ENCODE measurements at places on chromosomes 4 and X.

- peak; percentile 87 for DNase-seq
Measured at GRCh38 chrX:132218100-132218812, 991 bp downstream of the RAP2C start.

DNA sequence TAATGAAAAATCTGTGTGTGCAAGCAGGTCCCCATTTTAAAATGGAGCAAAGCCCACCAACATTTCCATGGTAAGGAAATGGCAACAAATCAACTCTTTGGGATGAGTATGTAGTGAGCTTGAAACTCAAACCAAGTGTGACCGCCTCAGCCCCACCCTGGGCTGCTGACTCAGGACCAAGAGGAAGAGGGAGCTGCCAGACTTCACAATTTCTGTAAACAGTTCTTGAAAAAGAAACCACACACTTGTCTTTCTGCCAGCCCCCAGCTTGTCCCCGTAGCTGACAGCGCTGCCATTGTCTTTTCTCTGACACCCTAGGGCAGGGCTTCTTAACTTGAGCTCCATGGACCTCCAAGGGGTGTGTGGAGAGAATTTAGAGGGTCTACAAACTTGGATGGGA, 10.3 kb downstream of the RTL5 start:
- peak; percentile 19 for DNase-seq

GRCh38 chr4:139219450-139220055, 42.5 kb upstream of the ELF2 start:
- DNase-seq: no peak

- no peak for DNase-seq
Measured at GRCh38 chrX:118066867-118067515, 49.6 kb downstream of the KLHL13 start.

DNA sequence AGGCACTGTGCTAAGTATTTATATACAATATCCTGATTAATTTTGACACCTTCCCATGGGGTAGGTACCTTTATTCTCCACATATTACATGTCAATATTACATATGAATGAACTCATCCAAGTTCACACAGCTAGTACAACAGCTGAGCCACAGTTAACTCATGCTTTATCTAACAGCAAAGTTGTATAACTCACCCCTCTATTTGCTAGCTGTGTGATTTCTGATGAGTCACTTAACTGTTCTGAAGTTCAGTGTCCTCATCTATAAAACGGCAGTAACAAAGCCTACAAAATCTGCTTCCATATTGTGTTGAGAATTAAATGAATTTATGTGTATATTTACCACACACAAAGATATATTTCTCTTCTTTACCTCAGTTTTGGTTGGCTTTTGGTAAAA, 48.2 kb upstream of the KDR start:
- no peak for DNase-seq

- peak; percentile 68 for DNase-seq
Measured at GRCh38 chr4:75555294-75556164, at the start of gene ODAPH. Gene ODAPH (plus strand): TSS chr4:75556066. CDS start chr4:75556083, 17 bp downstream.

- DNase-seq: no peak
Measured at GRCh38 chrX:77427611-77428010, 19.6 kb upstream of the FGF16 start.

DNA sequence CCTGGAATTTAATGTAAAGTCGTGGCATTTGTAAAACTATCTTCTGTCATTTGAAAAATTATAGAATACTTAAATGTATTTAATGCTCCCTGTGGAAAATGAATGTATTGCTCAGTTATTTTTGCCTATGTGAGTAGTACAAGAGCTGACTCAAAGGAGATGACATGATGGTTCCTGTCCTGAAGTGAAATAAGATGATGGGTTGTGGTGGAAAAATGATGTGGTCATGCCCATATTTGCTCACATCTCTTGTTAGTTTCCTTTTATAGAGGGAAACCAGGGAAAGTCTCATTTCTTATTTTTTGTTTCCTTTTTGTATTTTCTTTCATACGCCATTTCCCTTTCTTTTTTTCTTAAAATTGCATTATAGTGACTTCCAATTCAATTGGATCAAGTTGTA, 23.7 kb downstream of the PLS3 start:
- DNase-seq: no peak

DNA sequence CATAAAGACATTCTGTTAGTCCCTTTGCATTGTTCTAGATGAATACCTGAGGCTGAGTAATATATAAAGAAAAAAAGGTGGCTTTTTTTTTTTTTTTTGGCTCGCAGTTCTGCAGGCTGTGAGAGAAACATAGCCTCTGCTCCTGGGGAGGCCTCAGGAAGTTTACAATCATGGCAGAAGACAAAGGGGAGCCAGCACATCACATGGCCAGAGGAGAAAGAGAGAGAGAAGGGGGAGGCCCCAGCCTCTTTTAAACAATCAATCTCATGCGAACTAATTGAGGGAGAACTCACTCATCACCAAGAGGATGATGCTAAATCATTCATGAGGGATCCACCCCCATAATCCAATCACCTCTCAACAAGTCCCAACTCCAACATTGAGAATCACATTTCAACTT, 364.0 kb upstream of the EPHA5 start:
- no peak for DNase-seq

DNA sequence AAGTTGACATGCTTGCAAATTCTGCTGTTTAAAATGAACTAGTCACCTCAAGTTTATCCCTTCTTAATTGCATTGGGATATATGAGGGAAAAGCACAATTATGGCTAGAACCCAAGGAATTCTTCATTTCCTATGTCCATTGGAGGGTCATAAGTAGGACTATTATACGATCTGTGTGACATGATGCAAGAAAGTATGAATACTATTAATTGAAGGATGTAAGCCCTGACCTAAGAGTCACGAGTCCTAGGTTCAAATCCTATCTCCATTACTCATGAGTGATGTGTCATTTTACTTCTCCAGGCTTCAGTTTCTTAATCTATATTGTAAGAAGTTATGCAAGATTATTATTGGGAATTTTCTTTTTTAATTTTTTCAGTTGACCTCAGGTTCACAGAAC, 542.9 kb upstream of the GRIA3 start:
- DNase-seq: no peak

DNA sequence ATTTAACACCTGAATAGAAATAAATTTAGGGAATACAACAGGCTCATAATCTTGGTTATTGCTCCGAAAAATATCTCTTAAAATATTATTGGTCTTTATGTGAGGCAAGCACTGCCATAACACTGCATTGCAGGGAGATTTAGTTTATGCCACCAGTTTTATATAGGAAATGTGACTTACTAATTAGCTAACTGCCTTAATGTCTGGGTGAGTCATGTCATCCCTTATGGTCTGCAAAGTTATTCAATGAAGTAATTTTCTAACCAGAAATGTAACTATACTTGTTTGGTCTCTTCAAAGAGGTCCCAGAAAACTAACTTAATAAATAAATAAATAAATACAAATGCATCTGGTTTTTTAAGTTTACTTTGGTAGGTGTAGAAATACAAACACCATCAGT, 597.2 kb downstream of the GALNTL6 start:
- DNase-seq: no peak

DNA sequence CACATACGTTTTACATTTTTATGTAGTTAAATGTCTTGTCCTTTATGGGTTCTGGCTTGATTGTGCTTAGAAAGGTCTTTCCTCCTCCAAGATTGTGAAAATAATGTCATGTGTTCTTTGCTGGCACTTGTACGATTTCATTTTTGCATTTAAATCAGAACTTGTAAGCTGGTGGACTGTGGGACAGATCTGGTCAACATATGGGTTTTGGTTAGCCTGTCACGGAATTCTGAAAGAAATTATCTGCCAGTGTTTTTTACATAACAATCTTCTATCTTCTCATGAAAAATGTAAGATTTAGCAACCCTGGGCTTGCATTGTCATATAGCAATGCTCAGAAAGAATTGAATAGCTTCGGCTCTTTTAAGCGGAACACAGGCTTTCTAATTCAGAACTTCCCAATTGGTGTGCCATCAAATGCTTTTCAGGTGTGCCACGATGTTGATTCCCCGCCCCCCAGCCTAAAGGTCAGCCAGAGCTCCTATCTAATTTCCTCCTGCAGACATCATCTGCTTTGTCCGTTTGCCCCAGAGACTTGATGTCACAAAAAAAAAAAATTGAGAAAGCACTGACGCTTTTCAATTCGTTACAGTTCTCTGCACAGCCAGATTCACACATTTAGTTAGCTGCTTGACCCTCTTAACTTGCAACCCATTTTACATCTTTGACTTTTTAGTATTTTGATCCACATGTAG, 16.2 kb downstream of the AFF1 start:
- DNase-seq: no peak

GRCh38 chrX:151982222-151982621, 7.7 kb upstream of the GABRE start:
- DNase-seq: peak; percentile 83

- no peak for DNase-seq
Measured at GRCh38 chr4:8258552-8259212, 10.9 kb upstream of the HTRA3 start.

DNA sequence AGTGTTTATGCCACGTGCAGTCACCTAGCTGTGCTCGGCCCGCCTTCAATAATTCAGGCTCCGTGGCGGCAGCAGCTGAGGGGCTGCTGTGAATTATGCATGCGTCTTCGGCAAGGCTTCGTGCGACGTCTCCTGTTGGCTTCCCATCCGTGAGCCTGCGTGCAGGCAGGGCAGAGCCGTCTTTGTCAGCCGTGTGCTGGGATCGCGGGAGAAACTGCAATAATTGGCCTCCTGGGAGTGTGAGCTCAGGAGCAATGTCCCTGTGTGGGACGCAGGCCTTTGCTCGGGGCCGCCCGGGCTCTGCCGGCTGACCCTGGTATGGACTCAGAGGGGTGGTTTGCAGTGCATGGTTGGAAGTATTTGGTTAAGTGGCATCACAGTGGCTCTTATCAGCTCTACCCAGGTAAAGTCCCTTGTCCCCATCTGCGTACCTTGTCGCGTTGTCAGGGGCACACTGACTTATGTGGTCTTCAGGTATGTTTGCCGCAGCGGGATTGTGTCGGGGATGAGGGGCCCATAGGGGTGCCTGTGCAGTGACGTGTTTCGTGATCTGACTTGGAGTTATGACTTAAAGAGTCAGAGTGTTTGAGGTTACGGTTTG, 34.5 kb upstream of the HGFAC start:
- DNase-seq: no peak

GRCh38 chr4:26557164-26557563, 26.7 kb upstream of the TBC1D19 start:
- no peak for DNase-seq

- DNase-seq: no peak
Measured at GRCh38 chr4:128394778-128395177, 107.2 kb upstream of the PGRMC2 start.

GRCh38 chr4:2875556-2875955, 31.9 kb downstream of the ADD1 start:
- DNase-seq: no peak

DNA sequence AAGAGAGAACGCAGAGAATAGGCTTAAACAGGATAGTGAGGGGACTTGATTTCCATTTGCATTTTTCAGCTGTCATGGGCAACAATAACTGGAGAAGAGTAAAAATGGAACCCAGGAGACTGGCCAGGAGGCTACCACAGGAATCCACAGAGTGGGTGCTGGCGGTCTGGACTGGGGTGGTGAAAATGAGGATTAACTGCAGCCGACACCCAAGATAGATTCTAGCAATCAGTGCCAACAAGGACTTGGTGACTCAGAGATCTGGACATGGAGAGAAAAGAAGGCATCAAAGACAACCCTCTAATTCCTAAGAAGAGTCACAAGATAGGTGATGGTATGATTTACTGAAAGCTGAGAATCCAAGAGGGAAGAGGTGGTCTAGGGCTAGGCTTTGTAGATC, 102.8 kb downstream of the ATP8A1 start:
- no peak for DNase-seq

GRCh38 chrX:47500554-47500953, 17.5 kb upstream of the ZNF41 start:
- DNase-seq: no peak

DNA sequence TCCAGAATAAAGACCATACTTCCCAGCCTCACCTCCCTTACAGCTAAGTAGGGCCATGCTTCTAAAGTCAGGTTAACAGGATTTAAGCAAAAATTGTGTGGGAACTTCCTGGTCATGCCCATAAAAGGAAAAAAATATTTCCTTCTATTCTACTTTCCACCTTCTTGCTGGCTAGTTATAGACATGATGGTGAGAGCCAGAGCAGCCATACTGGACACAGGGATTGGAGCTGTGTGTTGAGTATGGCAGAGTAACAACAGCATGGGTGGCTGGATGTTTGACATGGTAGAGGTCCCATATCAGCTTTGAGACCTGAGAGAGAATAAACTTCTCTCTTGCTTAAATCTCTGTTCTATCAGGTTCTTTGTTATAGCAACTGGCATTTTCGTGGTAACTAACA, 15.1 kb upstream of the CBR4 start:
- DNase-seq: no peak

DNA sequence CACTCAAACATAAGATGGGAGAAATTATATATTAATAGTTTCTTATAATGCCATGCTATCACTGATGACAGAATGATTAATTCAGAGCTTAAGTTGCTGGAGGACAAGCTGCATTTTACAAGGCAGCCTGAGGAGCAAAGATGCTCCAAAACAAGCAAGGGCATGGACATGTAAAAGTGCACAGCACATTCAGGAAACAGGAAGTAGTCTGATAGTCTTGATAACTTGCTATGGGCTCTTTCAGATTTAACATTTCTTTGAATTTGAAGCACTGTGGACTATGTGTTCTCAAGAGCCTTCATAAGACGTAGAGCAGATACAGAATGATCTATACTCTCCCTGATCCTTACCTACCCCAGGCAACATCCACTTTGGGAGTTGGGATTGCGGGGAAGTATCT, 50.0 kb downstream of the AMMECR1 start:
- DNase-seq: no peak

GRCh38 chr4:13860126-13860525, 232.6 kb upstream of the BOD1L1 start:
- peak; percentile 82 for DNase-seq

DNA sequence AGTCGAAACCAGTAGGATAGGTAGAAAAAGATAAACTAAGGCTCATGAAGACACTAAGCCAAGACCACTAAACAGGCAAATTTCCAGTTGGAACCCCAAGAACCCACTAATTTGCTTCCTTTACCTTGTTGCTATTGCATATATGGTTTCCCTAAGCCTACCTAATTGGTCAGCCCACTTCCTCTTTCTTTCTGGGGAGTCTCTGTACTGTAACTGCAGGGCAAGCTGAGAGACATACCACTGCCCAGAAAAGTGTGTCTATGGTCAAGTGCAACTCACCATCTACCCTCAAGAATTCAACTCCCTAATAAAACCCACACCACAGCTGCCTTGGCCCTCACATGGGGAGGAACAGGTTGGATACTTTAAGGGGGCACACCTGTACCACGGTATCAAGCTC, 28.6 kb downstream of the IDS start:
- DNase-seq: no peak

DNA sequence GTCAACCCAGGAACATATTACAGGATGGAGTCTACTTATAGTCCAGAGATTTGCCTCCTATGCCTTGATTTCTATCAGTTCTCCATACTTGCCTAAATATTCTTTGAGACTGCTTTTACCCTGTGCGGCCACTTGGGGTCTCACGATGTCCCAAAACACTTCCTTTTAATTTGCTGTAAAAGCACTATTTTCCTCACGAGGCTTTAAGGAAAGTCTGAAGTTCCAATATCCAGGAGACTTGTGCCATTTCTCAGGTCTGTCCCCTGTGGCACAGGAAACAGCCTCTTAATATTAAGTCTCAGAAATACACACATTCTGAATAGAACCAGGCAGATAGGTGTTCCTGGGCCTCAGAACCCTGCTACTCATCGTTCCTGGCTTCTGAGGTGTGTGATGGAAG, 142.9 kb downstream of the TMEM164 start:
- peak; percentile 15 for DNase-seq

GRCh38 chrX:107470198-107470597, 20.7 kb downstream of the FRMPD3 start:
- no peak for DNase-seq

- no peak for DNase-seq
Measured at GRCh38 chr4:80360084-80360483, 24.6 kb downstream of the CFAP299 start.

Data from SW480 (cell line).